ENCODE measurements at places on chromosomes 2 and 18. TPM values are rescaled to one million over a fixed set of nuclear protein-coding genes. Genes with fewer than 3 reads are reported as not detected.

- DNase-seq, result no peak
Observed at GRCh38 chr2:85838181-85838580, 50.6 kb downstream of the ST3GAL5 start.

- DNase-seq, result no peak
Observed at GRCh38 chr2:18797133-18797845, 207.9 kb upstream of the NT5C1B start.

GRCh38 chr18:48138660-48139430 lies 208.4 kb upstream of the SMAD2 start:
- DNase-seq, result no peak

GRCh38 chr18:46916551-46917107 lies 678 bp downstream of the PIAS2 start:
- DNase-seq, result peak; percentile 18

DNA sequence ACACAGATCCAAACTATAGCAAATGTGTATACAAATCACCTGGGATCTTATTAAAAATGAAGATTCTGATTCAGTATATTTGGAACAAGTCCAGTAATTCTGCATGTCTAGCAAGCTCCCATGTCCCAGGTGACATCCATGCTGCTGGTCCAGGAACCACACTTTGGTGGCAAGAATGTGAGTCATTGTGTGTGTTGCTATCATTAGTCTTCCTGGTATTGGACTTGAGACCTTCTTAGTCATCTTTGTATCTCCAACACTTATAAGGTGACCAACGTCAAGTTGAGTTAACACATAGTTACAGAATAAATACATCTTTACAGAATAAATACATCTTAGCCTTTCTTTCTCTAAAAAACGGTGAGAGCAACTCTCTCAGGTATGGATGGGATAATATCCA lies 107.9 kb upstream of the NDUFV2 start:
- no peak for DNase-seq

DNA sequence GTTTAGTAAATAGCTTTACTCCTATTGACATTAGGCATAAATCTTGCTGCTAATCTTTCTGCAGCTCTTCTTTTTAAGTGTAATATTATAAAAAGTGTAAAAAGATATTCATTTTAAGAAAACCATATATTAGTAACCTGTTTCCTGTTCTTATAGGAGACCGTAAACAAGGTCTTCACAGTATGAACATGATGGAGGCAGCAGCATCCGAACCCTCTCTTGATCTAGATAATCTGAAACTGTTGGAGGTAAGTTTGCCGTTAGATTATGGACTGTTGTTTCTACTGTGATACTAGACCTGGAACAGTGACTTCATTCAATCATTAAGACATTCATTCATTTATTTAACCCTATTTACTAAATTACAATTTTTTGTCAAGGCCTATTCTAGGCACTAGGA lies 120.0 kb upstream of the FAM117B start:
- no peak for DNase-seq

DNA sequence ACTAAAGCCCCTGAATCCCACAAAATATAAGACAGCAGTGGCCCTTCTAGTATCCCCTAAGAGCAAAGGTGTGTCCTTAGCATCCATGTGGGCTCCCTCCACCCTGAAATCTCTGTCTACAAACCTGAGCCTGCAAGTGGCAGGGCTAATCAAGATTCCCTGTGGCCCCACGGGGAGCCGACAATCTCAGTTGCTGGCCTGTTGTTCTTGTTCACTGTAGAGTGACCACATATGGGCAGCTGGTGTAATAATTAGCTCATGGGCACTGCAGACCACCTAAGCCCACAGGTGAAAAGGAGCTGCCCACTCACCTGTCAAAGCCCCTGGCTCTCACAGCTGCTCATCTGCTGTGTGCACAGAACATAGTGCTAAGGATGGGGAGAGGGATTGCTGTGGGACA lies 102.3 kb downstream of the MRO start:
- DNase-seq, result no peak

The CCDC178 gene
- 1.9 TPM for polyA plus RNA-seq

Data from right renal pelvis (tissue), 4 donors.